ENCODE measurements at places on chromosomes 2 and 18.
A peak's percentile ranks its signal among the peaks of the same experiment; 100 is the strongest.

- DNase-seq: no peak
Observed at GRCh38 chr18:69612242-69612641, 211.6 kb downstream of the DOK6 start.

DNA sequence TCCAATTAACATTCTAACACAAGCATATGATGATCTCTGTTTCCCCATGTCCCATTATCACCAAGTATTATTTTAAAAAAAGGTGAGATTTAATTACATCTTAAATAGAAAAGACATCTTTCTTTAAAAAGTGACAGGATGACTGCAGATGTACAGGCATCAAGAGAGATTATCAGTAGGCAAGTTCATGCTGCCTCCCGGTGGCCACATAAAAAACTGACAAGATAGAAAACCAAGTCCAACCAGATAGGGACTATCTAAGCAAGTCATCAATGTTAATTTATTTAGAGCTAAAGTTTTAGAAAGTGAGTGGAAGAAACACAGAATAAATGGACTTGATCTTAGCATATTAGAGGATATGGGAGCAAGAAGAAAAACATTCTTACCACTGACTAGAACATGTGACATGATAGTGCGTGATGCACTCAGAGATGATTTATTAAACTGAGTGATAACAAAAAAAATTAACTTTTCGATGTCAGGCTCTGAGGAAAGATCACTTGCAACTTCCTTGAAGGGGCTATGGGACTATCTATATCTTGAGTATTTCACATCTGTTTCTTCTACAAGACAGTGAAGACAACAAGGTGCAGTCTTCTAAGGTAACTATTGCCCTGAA is 5.4 kb upstream of the TDRD15 start:
- DNase-seq: peak; percentile 6

DNA sequence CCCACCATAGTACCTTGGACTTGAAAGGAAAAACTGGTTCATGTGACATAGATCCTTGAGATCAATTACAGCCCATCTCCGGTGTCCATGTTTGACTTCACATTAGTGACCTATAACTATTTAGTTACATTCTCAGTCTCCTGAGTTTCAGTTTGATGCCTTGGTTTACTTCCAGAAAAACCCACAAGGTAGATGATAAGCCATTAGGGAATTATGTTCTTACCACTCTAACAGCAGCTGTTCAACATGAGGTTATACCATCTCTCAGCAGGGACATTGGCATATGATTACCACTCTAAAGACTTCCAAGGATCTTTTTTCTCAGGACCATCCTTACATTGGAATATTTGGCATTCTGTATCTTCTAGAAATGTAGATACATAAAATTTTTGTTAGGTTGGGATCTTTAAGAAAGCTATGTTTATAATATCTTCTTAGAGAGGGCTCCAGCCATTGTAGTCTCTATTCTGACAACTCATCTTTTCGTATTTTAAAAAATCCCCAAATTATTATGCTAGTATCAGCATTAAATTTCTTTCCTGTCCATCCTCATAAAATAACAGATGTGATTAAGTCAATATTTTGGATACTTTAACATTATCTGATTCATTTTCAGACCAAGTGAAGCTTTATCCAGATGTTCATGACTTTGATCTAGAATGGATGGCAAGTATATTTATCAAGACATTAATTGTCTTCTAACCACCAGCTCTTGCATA is 258.9 kb downstream of the RDH14 start:
- peak; percentile 14 for DNase-seq

DNA sequence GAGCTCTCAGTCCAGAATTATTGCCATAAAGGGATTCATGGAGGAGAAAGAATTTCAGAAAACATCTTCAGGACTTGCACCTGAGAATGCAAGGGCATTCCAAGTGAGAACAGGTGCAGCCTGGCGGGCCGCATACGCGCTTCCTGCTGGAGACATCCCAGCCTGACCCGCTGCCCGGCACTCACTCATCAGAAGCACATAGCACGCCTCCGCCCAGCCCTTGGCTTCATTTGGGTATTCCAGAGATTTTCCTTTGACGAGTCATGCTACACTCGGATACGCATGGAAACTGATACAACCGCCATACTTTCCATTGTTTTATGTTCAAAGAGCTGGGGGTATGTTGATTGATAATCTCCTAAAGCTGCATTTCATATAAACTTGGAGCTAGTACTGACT is 228.0 kb upstream of the ID2 start:
- DNase-seq: peak; percentile 20

DNA sequence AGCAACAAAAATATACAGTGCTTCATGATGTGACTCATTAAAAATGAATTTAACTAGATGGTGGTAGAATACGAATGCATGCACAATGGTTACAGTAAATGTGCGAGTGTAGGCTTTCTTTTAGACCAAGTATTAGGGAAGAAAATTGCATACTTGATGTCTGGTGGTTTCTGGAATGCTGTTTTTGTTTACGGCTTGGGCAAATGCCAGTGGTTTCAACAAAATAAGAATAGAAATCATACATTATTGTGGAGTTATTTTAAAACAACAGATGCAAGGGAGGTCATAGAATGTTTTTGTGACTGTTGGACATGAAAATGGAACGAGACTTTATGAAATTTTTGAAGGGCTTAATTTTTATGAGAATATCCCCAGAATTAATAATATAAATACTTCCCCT is 580.9 kb downstream of the PLCL1 start:
- DNase-seq: no peak

DNA sequence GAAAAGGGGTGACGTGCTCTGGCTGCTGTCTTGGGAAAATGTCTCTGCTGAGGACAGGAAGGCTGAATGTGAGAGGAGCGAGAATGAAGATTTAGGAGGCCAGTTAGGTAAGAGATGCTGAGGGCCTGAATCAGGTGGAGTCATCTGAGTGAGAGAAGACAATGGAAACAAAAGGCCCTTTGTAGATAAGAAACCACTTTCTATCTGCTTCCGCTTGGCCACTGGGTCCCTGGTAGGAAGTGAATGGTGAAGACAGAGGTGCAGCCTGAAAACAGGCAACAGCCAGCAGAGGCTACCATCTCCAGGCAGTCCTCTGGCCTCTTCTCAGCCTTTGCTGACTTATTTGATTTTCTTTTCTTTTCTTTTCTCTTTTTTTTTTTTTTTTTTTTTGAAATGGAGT is 374.0 kb upstream of the SLC14A2 start:
- no peak for DNase-seq

- DNase-seq: no peak
Observed at GRCh38 chr18:6938003-6938402, 179.6 kb downstream of the LAMA1 start.

GRCh38 chr2:67627456-67628207 is 230.5 kb downstream of the ETAA1 start:
- no peak for DNase-seq

DNA sequence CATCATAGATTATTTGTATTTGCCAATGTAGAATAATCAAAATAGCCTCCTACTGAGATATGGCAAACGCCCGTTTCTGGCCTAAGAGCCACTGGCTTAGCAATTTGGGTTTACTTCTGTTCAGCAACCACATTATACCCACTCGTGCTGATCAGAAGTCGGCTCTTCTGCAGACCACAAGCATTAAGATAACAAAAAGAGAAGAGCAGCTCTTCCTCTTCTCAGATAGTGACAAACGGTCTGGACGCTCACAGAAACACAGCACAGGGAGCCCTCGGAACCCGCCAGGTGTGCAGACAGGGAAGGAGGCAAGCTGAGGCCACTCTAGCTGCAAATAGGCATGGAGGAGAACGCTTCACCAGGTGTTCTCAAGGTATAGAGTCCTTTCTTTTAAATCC is 164.0 kb downstream of the HDAC4 start:
- DNase-seq: no peak

DNA sequence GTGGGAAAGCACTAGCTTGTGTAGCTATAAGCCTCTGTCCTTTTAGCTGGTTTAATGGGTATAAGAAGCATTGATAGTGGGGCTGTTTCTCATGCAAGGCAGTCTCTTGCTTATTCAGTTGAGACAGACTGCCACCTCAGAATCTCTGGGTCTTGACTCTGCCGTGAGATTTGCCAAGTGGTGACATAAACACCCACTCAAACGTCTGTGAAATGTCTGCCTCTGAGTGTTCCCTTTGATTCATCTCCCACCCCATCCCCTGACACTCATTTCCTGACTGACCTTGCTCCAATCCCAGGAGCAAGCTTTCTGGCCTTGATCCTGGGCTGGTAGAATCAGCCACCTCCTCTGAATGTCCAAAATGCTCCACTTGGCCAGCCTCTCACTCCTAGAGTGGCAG is 141.9 kb upstream of the RBMS1 start:
- no peak for DNase-seq

DNA sequence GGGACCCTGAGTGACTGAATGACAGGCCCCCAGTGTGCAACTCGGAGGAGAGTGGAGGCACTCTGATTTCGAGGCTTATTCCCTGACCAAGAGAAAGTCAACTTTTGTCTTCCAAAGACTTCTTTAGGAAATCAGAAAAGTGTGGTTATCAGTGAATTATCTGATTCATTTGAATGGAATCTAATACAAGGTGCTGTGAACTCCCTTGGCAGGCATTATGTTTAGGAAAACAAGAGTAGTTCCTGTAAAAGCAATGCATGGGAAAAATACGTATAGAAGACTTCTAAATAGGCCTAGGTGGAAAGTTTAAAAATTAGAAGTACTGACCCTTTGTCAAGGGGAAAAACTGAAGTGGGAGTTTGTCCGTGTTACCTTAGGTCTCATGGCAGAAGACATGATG is 269.4 kb downstream of the GBX2 start:
- no peak for DNase-seq

DNA sequence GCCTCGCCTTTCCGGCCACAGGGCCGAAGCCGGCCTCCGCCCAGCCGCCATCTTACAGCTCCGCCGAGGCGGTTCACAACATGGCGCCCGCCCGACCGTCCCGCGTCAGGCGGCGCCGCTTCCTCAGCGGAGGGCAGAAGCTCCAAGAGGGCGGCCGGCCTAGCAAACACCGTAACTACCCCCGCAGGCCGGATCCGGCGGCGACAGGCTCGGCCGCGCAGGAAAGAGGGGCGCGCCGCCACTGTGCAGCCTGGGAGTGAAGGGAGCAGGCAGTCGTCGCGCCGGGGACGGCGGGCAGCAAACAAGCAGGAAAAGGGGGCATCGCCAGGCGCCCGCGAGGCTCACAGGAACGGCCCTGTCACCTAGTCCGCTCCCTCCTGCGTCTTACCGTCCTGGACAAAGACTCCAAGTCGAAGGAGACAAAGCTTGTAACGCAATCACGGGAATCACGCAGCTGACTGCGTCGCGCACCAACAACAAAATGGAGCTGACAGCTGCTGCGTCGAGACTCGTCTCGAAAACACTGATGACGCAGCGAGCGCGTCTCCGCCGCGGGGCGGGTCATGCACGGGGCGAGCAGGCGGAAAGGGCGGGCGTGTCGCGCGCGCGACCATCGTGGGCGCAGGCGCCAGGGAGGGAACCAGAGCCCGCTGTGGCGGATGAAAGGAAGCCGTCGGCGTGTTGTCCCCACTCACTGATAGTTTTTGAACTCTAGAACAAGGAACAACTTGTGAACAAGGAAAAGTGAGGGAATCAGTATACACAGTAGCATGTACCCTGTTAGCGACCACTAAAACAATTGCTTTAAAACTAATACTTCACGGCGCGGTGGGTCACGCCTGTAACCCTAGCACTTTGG is at the start of gene CLK1:
TSS of gene CLK1 (minus strand) at position 483 of the 859 bp plus-strand sequence. CDS start 2,796 bp downstream, outside the sequence.
- peak; percentile 78 for DNase-seq

GRCh38 chr18:48133671-48134251 is 203.3 kb upstream of the SMAD2 start:
- peak; percentile 22 for DNase-seq

DNA sequence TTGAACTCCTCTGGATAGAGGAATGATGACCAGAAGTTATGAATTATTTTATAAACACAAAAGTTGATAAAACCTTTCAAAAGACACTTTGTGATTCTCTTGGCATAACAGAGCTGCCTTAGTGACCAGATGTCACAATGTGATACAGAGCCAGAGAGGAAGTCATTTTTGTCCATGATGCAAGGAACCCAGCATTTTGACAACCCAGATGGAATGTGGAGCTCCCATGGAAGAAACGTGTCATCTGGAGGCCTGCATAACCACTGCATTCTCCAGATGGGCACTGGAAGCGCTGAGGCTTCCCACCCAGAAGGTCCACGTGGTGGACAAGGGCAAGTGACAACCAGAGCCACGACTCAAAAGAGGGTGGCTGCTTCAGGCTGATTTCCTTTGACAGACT is 30.1 kb downstream of the HRH4 start:
- DNase-seq: no peak

- DNase-seq: no peak
Observed at GRCh38 chr2:154599189-154599588, 99.3 kb upstream of the KCNJ3 start.

DNA sequence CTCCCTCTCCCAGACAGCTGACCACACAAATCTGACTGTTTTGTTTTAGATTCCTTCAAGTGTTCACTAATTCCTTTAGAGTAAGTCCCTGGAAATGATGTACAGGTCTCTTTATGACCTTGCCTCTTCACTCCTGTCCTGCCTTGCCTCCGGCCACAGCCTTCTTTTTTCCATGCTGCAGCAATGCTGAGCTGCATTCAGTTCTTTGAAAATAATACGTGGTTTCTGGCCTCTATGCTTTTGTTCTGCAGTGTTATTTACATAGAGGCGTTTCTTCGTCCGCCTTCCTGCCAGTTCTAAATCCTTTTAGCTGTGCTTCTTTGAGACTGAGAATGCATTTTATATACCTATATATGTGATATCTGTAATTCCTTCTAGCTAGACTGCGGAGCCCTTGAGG is 87.2 kb downstream of the PPP1R1C start:
- DNase-seq: no peak

DNA sequence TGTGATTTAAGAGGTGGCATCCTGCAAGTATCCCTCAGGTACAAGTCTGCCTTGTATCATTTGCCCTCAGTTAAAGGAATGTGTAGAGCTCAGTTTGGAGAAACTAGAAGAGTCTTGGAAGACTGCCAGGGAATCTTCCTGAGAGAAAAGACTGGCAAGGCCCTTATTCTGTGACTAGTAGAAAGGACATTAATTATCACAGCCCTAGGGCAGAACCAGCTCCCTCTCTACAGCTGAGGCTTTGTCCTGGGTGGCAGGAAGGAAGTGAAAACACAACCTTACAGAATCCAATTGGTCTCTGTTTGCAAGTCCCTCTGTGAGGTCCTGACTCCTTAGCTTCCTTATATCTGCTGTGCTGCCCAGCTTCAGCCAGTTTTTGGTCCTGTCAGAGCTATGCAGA is 385.9 kb upstream of the CYRIA start:
- DNase-seq: no peak

DNA sequence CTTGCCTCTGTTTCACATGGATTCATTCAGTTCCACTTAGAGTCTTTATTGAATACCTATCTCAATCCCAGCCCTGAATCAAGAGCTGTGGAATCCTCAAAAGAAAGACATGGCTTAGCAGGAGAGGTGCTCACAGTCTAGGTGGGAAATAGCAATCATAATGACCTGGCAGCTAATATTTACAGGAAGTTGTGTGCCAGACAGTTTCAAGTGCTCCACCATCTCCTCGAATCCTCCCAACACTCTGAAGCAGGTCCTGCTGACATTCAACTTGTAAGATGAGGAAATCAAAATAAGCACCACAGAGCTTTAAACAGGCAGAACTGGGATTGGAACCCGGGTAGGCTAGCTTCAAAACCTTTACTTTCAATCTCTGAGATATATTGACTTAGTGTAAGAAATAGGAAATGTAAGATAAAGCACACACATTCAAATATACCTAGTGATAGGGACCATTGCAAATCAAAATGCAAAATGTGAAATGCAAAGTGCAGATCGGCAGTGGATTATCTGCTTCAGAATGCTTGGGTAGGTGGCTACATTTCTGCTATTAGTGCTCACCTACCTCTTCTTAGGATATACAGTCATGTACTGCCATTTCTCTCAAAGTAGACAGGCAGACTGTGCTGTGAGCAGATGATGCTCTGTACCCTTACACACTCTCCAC is 182.0 kb downstream of the PRKCE start:
- DNase-seq: no peak

GRCh38 chr18:58788971-58789875 is 75.5 kb upstream of the ZNF532 start:
- DNase-seq: no peak

Measured in NCI-H226 (cell line).